Pulmonary artery endothelial cell (primary cell): ENCODE measurements at places on chromosomes 2 and 18.

DNA sequence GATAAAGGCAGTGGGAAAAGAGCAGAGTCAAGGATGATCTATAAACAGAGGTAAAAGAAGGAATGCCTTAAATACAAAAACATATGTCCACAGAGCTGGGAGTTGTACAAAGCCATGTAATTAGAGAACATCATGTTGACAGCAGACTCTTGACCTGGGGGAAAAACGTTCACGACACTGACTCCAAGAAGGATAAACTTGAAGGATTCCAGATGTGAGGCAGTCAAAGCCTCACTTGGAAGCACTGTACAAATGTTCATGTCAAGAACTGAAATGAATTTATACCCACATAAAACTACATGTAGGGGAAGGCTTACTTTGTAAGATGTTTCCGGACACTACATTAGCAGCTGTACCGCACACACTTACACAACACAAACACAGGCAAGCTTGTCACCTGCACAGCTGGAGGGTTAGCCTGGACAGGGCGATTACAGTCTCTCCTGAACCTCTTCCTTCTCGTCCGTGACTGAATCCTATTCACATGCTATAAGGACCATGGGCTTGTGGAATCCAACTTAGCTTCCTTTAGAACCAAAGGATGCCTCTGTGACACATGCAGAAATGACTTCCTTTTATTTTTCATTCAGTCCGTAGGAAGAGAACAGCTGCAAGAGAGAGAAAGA lies 88.6 kb downstream of the SH3YL1 start:
- DNase-seq = no peak

- no peak for DNase-seq
Measured at GRCh38 chr2:98357849-98358248, 11.6 kb downstream of the CNGA3 start.

DNA sequence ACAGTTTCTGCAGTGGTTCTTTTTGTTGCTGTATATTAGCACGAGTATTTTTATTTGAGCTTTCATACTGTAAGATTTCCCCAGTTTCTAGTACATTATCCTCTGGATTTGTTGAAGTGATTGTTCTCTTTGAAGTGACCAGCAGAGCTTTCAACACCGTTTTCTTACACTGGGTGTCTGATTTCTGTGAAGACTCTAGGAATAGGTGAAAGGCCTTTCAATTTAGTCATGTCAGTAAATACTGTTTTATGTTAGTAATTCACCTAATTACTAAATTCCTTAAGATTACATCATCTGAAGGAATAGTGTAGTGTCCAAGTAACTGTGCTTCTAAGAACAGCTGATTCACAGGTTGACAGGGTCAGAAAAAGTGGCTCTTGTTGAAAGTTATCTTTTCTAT lies 2.3 kb downstream of the PPM1B start:
- no peak for DNase-seq

DNA sequence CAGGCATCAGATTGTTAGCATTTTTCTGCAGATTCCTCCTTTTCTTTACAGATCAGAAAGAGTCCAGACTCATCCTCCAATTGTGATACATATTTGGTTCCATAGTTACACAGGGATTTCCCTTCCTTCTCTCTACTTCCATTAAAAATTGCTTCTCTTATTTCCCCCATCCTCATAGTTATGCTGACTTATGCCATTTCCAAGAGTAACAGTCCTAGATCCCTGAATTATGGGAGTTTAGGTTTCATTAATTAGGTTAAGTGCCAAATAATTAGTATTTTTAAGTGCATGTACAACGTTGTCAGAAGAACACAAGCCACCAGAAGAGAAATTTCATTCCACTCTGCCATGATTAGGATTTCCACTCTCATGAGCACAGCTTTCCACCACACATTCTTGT lies 198.5 kb downstream of the BARD1 start:
- DNase-seq = no peak

DNA sequence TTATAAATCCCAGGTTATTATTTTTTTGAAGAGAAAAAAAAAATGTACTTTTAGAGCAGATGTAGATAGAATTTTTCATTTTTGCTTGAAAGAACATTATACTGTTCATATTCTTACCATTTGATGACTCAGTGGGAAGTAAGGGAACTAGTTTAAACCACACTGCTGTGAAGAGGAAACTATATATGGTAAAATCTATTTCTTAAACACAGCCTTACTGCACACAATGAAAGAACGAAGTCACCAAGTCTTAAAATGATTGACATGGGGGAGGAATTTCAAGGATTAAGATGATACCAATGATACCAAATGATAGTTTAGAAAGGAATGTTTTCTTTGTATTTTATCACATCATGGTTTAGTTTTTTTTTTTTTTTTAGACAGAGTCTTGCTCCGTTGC lies 5.0 kb downstream of the ACTR2 start:
- no peak for DNase-seq

- no peak for DNase-seq
Measured at GRCh38 chr2:9310798-9311197, 104.2 kb downstream of the ASAP2 start.

DNA sequence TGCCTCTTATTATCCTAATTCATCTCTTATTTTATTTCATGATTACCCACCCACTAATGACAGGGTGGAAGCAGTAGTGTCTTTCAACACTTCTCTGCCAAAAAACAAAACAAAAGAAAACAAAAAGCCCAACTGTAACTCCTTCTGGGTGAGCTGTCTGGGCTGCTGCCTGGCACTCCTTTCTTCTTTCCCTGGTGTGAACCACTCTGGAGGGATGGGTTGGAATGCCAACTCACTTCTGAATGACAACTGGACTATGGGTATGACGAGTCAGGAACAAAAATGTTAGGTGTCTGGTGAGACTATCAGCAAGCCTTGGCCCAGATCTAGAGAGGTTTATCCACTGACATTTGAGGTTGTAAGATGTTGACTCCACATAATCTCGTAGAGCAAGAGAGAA lies 88.3 kb upstream of the ITGB6 start:
- no peak for DNase-seq

DNA sequence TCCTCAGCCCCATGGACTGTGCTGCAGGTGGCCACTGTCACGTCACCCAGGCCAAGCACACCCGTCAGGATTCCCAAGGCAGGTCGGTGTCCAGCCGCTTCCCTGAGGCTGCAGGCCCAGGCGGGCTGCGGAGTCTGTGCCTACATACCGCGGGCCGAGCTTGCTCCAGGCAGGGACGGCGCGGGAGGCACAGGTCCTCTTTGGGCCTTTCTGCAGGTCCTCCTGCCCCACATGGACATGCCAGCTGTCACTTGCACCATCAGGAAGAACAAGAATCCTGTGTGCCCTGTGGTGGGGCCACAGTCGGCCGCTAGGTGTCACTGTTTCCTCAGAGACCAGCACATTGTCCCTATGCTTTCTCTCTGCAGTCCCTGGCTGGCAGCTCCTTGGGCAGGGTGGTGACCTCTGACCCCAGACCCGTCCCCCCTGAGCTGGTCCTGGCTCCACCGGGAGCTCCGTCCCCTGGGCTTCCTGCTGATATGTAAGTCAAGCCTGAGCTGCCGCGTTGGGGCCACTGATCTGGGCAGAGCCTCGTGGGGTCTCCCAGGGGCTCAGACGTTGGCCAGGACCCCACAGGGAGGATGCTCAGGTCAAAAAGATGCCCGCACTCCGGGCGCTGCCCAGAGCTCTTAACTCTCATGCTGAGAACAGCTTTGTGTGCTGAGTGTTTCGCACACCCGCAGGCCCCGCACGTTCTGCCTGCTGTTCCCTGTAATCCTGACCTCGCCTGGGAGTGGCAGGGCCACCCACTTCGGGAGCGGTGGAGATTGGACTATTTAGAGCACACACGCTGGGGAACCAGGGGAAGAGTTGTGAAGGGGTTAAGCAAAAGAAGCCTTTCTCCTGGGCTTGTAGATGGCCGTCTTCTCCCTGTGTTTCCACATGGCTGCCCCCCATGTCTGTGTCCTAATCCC lies 17.3 kb upstream of the AGXT start:
- peak; percentile 47 for DNase-seq

DNA sequence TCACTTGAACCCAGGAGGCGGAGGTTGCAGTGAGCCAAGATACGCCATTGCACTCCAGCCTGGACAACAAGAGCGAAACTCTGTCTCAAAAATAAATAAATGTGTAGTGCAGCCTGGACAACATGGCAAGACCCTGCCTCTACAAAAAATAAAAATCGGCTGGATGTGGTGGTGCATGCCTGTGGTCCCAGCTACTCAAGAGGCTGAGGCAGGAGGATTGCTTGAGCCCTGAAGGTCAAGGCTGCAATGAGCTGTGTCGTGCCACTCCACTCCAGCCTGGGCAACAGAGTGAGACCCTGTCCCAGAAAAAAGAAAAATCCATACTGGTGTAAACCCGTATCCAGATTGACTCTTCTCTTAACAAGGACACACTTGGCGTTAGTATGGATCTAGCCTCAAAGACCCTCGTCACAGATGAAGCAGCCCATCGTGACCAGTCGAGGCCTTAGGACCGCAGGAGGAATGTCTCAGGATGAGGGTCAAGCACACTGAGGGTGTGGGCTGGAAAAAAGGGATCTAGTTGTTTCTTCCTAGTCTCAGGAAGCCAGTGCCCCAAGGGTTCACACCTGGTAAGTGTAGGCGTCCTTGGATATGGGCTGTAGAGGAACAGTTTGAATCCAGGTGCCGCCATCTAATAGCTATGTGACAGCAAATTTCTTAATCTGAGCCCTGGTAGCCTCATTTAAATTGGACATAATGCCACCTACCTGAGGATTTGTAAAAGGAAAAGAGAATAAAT lies 4.0 kb upstream of the GPBAR1 start:
- DNase-seq = no peak

- DNase-seq = peak; percentile 29
Measured at GRCh38 chr2:152036611-152037469, 62.0 kb downstream of the CACNB4 start.

- no peak for DNase-seq
Measured at GRCh38 chr18:45330170-45330594, 285.1 kb upstream of the SLC14A2 start.

- DNase-seq = no peak
Measured at GRCh38 chr18:35919179-35919578, 53.3 kb upstream of the RMP24 start.

DNA sequence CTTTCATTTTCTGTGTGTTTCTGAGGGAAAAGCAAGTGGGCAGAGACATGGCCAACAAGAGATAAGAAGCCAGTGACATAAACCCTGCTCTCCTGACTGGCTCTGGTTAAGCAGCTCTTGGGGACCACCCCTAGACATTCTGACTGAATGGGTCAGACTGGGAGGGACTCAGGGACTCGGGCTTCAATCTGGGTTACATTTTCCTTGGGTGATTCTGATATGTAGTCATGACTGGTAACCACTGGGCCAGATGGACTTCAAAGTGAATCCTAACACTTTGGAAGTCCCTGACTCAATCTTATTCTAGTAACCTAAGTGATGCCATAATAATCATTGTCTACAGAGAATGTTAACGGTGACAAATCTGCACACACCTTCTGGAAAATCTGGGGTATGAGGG lies 397.8 kb downstream of the NBAS start:
- no peak for DNase-seq

DNA sequence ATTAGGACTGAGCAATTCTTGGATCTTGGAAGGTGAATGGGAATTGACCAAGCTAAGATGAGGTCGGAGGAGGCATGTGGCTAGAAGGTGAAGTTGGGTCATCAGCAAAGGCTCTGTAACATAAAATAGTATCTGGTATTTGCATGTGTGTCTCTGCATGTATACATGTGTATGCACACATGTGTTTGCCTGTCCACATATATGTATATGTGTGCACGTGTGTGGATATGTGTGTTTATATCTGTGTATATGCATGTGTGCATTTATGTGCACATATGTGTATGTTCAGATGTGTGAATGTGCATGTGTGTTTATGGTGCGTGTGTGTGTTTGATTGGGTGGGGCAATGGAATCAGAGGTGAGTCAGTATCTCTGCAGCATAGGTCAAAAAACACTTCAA lies 664.3 kb downstream of the CNTNAP5 start:
- DNase-seq = no peak

GRCh38 chr2:38692636-38693318 lies 26.9 kb downstream of the GALM start:
- no peak for DNase-seq

- DNase-seq = no peak
Measured at GRCh38 chr18:77369644-77370043, 120.0 kb downstream of the GALR1 start.

DNA sequence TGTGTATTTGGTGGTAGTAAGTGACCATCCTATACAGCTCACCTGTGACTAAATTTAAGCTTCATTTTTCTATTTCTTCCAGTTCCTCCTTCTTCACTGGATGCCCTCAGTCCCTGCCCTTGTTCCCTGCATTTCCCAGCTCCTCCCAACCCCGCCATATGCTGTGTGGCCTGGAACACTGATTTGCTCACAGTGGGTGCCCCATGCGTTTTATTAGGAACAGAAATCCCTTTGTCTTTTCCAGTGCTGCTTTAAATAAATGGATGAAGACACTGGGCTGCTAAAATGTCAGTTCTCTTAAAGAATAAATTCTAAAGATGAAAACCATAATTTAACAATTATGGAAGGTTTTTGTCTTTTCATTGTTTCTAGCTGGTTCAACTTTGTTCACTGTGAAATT lies 477.3 kb downstream of the DCDC2C start:
- DNase-seq = no peak

DNA sequence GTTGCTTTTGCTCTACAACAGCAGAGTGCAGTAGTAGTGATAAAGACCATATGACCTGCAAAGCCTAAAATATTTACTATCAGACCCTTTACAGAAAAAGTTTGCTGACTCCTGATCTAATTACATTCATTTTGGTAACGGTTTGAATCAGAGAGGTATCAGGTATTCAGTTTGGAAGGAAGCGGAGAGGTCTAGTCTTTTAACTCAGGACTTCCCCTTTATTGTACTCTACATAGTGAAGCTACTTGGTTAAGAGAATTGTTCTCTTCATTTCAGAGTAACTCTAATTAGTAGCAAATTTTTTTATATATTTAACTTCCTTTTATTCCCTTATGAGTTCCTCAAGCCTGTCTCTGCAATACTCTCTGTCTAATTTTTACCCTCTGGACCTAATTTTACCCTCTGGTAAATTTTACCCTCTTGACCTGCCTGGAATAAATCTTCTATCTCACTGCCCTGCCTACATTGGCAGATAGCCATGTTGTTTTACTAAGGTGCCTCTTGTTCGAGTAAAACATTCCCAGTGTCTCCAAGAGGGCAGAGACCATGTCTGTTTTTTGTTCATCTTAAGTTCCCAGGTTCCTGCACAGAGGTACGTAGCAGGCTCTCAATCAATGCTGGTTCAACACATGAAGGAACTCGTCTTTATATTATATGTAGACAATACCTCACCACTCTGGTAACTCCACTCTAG lies 170.6 kb downstream of the DNAH6 start:
- no peak for DNase-seq

DNA sequence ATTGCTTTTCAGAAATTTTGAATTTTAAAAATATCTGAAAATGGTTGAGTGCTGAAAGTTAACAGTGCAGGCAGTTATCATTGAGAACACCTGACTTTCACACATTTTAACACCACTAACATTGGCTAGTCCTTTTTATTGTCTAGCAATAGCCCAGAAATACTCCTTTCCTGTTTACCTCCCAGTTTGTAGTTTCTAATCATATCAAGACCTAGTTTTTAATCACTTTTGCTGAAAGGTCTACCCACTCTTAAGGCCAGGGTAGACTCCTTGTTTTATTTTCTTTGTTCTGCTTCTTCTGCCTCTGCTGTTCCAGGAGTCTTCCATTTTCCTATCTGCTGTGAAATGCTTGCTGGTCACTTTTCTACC lies 72.1 kb downstream of the UBE2E3 start:
- DNase-seq = no peak

- no peak for DNase-seq
Measured at GRCh38 chr18:46542545-46542944, 114.5 kb downstream of the LOXHD1 start.
